SK-MEL-5 (cell line): ENCODE measurements at places on chromosomes 7 and 10.

- peak; percentile 90 for DNase-seq
Observed at GRCh38 chr7:99618726-99619125, 2.0 kb downstream of the ZSCAN25 start.

- peak; percentile 74 for DNase-seq
Observed at GRCh38 chr7:73718905-73719805, at the start of gene STX1A. TSS of gene STX1A (minus strand) at chr7:73719669. CDS start at chr7:73719631, 38 bp downstream.

DNA sequence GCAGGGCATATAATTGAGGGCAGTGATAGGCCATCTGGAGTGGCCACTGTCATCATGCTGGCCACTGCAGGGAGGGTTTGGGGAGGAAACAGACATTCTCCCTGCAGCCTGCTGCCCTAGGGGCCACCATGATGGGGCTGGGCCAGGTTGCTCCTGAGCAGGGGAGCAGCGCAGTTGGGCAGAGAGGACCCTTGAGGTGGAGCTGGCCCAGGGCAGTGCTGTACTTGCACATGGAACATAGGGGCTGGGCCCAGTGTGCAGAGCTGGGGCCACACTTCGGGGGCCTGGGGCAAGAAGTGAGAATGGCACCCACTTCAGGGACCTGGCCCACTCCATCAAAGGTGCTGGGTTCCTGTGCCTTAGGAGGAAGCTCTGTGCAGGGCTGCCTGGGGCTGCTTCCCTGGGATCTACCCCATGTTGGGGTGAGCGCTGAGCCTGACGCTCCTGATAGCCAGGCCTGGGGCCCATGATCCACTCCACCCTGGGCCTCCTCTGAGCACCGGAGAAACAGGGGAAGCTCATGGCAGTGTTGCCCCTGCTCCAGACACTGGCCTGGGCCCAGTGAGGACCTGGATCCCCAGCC is 21.3 kb upstream of the NUB1 start:
- DNase-seq, result no peak

DNA sequence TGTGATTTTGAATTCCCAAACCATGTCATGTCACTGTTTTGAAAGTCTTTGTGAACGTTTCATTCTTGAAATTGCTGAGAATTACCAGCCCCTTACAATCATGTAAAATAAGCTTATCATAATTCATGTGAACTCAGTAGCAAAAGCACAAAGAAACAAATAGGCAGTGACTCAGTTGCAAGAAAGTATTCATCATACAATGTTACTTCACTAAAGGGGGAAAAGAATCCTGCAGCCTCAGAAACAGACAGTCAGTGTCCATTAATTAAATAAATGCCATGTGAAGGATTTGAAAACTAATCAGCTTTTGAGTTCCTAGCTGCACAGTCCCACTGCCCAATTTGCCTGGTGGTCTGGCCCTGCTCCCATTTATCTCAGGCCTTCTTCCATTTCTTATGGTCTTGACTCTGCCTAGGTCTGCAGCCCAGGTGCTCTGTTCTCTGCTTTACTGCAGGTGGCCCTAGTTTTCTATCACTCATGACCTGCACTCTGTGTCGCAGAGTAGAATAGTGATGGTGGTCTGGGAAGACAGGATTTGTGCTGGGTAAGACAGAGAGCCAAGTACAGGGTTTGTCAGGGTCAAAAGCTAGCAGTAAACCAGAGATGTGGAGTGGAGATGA is 99.7 kb downstream of the PLCE1 start:
- no peak for DNase-seq

DNA sequence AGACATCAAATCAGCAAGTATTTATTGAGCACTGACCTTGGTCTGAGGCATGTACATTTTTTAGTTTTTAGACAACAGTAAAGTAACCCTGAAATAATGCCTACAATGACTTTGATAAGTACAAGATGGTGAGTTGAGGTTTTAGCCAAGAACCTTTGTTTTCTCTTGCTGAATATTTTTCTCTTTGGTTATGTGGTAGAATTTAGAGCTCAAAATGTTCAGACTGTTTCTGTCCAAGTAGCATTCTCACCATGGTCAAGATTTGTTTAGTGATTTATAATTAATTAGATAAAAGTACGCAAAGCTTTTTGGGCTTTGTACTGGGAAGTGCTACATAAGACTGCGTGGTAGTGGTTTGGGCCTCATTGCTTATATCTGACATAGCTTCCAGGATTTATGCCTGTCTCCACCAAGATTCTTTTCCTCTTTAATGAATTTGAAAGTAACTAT is 102.4 kb downstream of the KAT6B start:
- DNase-seq, result no peak

DNA sequence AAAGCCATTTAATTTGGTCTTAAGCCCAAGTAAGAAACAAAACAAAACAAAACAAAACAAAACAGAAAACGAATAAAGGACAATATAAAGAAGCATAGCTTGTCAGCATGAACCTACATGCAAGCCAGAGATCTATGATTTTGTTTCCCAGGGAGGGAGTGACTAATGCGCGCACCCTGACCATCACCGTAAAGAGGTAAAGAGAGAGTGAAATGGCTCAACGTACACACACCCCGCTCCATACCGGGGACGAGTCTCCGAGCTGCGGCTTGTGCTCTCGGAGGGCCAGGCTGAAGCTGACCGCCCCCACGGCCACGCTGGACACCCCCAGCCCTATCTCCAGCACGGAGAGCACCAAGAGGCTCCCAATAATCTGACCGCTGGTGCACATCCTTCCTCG is 1.1 kb downstream of the TMEM196 start:
- DNase-seq, result no peak

DNA sequence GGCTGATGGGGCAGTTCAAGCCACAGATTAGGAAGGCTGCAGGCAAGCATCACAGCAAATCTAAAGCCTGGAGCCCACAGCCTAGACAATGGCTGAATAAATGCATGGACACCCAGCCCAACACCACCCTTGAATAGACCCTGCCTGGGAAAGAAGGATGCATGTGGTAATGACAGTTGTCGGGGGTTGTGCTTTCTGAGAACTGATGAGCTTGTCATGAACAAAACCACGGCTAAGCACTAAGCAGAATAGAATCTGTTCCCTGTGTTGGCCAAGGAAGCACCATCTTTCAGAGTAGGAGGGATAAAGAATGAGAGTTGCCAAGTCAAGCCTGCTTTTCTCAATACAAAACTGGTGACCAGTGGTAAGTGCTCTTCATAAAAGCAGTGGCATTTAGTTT is 66.1 kb upstream of the JCAD start:
- DNase-seq, result no peak

- DNase-seq, result no peak
Observed at GRCh38 chr7:78224923-78225322, 426.4 kb downstream of the PHTF2 start.

GRCh38 chr10:24518981-24519597 is 204.6 kb downstream of the ARHGAP21 start:
- DNase-seq, result peak; percentile 74
